ENCODE measurements at places on chromosomes 2 and 18.

- no peak for DNase-seq
These were observed 216.9 kb downstream of the SRBD1 start for GRCh38 chr2:45394216-45394615.

DNA sequence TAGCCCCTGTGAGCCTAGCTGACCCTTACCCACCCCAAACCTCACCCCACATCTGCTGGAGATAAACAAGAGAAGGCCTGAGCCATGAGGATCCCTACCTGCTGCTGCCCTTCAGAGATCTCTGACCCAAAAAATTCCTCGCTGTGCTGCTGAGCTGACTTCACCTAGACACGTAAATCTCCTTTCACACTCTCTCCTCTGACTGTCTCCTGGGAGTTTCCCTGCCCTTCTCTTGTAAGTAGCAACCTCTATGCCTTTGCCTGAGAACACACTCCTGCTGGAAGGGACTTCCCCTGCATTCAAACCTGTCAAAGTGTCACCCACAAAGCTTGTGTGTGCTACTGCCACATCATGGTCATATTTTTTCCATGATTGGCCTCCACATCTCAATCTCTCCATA lies 134.2 kb upstream of the NOL4 start:
- DNase-seq: no peak

GRCh38 chr2:100670232-100670631 lies 107.4 kb downstream of the PDCL3 start:
- DNase-seq: no peak

GRCh38 chr2:174984561-174984960 lies 20.6 kb downstream of the CHN1 start:
- no peak for DNase-seq

- no peak for DNase-seq
These were observed 23.1 kb upstream of the FAHD2A start for GRCh38 chr2:95379371-95379831.

DNA sequence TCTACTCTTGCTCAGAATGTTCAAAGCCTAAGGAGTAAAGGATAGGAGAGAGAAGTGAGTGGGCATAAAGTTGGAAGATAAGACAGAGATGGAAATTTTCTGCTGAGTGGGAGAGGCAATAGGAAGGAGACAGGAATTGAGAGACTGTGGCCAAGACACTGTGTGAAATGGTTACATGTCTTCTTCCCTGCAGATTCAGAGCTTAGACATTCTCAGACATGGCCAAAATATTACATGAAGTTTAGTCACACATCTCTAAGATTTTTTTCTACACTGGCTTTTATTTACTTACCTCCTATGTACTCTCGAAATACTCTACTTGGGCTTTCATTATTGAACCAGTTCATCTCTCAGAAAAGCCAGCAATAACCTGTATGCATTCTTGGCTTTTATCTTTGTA lies 363.0 kb upstream of the FANCL start:
- no peak for DNase-seq

- DNase-seq: no peak
These were observed 63.0 kb upstream of the CCBE1 start for GRCh38 chr18:59760212-59760611.

DNA sequence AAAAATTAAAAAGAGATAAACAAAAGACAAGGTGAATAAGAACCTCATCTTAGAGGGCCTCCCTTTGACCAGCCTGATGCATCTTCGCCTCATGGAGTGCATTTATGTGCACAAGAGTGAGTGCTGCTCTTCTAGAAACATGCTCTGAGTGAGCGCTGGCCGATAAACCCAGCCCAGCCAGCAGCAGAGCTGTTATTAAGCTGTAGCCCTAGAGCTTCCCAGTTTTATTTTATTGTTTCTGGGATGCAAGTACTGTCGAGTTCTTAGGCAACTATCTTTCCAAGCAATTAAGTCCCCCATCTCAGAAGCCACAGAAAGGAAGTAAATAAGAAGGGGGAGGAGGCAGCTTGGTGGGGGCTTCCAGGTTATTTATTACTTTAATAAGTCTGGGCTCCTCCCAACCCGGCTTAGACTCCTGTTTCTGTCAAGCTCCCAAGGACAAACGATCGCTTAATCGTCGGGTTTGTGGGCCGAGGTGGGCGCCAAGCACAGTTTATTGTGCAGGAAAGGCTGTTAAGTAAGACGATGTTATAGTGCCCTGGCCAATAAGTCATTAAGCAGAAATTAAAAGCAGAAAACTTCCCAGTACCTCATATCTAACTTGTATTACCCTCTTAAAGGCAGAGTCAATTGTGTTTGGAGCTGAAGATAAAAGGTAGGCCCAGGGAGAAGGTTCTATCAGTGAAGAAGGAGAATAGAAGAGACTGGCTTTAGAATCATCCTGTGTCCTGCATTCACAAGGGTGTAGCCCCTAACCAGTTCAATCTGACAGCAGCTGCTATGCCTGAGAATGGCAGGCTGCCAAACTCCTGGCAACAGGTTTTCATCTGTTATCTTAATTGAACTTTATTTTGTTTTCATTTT lies 176.3 kb downstream of the PIK3C3 start:
- DNase-seq: no peak
